ENCODE measurements at places on chromosomes 7 and 10.
A peak's percentile ranks its signal among the peaks of the same experiment; 100 is the strongest.

GRCh38 chr7:121638286-121638685 lies 234.7 kb upstream of the PTPRZ1 start:
- no peak for DNase-seq

GRCh38 chr10:75240329-75241076 lies 4.7 kb upstream of the COMTD1 start:
- no peak for DNase-seq

DNA sequence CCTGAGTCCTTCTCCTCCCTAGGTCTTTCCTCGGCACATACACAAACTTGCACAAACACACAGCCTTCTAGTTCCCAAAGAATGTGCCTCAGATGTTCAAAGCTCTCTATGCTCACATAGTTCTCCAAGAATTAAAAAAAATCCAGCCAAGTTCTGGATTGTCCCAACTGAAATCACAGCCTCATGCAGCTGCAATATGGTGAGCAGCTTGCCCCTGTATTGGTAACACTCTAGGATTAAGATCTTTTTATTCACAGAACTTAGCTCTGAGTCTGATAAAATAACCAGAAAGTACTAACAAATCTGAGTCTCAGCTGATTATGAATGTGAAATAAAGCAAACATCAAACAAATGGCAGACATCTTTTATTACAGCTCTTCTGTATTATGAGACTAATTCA lies 604.8 kb upstream of the PFKP start:
- no peak for DNase-seq

- no peak for DNase-seq
These were observed 8.3 kb upstream of the ARHGAP21 start for GRCh38 chr10:24731942-24732341.

GRCh38 chr10:131847241-131847783 lies 53.5 kb upstream of the PPP2R2D start:
- no peak for DNase-seq

DNA sequence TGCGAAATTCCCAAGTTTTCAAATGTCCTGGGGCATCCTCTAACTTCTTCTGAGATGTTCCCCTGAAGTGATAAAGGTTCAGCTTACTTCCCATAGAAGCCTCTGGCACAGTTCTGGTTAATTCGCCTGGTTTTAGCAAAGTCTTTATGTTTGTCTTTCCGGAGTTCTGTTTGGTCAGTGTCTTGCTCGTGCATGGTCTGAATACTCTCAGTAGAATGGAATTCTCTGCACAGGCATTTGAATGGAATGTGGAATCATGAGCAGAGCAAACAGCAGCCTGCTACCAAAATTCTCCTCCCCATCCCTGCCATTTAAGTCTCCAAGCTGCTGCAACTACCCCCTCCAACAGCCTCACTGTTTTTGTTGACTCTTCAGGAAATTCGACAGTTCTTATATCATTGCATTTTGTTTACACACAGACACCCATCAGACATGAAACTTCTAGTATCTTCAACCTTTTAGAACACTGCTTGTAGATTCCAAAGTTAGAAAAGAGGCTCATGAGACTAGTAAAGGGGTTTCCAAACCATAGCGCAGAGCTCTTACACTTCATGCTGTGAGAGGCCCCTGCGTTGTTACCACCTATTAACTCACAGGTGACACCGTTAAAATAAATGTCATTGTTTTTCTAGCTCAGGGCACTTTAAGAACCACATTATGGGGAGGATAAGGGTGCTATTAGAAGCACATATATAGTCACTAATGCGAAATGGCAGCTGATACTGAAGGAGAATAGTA lies 129.7 kb downstream of the PLCE1 start:
- no peak for DNase-seq

DNA sequence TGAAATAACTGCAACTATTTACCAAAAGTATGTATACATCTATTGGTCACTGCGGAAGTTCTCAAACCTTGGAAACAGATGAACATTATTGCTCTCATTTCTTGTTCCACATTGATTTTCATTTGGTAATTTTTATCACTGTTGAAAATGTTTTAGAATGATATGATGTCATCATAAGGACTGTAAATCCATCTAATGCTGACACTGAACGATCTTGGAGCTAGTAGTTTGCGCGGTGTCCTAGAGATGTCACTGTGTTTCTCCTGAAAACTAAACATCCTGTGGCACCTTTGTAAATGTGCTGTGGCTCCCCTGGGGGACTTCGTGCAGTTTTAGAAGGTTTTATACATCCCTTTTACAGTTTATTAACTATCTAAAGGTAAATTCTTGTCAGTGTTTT lies 73.5 kb downstream of the DNAJB9 start:
- no peak for DNase-seq

DNA sequence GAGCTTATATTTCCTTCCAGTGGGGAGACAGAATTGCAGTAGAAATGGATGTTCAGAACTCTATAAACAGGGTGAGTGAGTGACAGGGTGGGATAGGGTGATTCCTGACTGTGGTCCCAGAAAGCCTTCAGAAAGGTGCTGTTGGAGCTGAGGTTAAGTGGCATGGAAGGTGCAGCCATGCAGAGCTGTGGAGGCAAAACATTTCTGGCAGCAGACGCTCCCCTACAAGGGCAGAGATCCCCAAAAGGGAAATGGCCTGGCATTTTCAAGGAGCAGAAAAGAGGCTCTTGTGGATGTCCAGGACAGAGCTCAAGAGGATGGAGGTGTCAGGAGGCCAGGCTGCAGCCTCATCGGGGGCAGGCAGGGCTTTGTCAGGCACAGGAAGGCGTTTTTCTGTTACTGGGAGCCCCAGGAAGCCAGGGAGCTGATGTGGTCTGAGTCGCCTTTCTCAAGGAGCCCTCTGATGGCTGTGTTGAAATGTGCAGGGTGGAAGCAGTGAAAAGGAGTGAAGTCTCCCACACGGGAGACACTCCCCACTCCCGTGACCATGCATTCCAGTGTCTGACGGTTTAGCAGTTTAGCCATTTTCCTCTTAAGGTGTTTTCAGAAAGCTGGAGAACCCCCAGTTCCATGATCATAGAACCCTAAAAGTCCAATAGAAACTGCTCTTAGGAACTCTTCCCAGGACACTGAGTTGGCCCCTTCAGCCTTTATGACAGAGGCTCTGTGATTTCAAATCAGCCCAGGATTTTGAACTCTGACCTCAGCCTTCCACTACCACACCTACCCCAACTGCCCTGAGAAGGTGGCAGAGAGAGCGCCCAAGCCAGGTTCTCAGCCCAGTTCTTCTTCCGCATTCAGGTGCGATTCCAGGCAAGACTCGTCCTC lies 96.2 kb downstream of the C10orf105 start:
- no peak for DNase-seq

DNA sequence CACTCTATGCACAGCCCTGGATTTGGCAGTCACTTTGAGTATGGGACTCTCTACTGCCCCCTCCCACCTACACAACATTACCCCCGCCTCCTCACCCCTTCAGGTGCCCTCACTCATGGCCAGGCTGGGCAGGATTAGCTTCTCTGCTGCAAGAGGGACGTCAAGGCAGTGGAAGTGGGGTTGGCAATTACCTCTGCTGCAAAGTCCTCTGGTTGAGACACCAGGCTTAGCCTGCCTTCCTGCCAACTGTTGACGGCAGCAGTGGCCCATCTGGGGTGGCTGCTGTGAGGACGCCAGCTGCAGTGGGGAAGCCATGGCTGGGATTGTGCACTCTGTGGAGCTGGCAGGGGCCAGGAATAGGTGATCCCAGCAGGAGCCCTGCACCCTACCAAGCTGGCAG lies 26.7 kb downstream of the SVIL start:
- DNase-seq = no peak

DNA sequence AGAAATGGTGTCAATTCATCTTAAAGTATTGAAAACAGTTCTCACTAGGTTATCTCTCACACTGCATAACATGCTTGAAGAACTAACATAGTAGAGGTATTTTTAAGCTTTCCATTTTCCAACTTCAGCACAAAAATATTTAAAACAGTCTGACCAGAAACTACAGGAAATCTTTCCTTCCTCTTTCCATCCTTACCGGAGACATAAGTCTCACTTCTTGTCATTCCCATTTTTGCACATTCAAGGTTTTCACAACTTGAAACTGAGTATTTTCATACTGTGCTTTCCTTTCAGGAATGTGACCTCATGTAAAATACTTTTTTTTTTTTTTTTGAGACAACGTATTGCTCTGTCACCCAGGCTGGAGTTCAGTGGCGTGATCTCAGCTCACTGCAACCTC lies 45.2 kb downstream of the ARHGAP12 start:
- DNase-seq = no peak

GRCh38 chr10:46284286-46285229 lies 2.2 kb upstream of the ANTXRL start:
- peak; percentile 53 for DNase-seq

- no peak for DNase-seq
These were observed 113.6 kb upstream of the ZMIZ1 start for GRCh38 chr10:78955206-78955605.

DNA sequence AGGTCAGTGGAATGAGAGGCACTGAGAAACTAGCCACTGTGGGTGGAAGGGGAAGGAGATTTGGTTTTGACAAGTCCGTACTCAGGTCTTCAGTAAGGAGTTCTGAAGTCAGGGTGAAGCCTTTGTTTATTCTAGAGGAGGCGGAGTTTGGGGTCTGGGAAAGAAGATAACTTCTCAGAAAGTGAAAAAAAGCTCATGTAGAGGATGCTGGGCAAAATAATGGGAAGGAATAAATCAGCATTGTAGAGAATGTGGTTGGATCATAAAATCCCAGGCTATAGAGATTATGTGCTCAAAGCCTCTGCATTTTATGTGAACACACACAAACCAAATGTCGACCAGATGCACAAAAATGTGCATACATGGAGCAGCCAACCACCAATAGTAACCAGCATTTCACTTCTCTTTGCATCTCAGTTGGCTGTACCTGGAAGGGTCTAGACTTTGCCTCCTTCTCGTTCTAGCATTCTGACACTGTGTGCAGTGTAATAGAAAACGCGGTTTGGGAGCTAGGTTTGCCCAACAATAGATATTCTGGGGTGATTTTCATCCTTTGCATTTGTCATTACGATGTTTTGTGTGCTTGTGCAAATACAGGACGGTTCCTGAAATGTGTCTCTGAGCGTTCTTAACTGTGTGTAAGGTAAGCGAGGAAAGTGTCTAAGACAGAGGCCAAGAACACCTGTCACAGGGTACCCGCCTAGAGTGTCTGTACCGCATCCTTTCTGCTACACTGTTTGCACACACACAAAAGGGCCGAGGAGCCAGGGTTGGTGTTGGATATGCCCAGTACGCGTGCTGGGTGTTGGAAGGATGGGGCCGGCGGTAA lies 603 bp upstream of the HECW1 start:
- DNase-seq = no peak

GRCh38 chr7:47951374-47951773 lies 3.1 kb upstream of the PKD1L1 start:
- DNase-seq = no peak

- DNase-seq = no peak
These were observed 64.0 kb downstream of the CCDC3 start for GRCh38 chr10:12937527-12937926.

DNA sequence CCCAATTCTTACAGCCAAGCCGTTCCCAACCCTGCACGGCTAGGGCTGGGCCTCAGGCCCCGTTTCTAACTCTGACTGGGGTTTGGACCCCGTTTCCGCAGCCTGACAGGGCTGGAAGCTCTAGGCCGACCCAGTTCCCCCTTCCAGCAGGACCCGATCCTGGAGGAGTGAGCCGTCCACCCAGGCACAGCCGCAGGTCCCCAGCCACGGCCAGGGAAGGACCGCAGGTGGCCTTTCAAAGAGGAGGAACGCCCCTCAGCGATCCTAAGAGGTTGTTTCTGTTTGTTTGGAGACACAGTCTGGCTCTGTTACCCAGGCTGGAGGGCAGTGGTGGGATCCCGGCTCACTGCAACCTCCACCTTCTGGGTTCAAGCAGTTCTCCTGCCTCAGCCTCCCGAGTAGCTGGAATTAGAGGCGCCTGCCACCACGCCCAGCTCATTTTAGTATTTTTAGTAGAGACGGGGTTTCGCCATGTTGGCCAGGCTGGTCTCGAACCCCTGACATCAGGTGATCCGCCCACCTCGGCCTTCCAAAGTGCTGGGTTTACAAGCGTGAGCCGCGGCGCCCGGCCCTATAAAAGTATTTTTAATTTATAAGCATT lies 778 bp upstream of the GET4 start:
- no peak for DNase-seq

DNA sequence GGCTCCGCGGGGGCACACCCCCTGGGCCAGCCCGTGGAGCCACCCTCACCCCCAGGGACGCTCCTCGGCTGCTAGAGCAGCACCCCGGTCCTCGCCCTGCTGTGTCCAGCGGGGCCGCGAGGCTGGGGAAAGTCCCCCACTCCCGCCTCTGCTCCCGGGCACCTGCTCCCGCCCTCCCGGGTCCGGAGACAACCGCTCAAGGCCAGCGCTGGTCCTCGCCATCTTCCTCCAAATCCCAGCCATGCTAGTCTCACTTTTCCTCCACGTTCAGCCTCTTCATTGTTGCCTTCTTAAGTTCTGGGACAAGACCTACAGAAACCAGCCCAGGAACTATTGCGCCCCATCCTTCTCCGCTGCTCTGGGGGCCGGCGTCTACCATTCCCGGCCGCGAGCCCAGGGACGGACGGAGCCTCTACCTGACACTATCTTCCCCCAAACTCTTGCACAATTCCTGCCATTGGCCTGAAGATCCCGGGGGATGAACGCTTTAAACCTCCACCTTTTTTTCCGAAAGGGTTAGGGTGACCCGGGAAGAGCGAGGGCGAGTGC lies 4.8 kb upstream of the KCP start:
- no peak for DNase-seq

- DNase-seq = no peak
These were observed 204.0 kb upstream of the GNAI1 start for GRCh38 chr7:79930604-79931003.

- DNase-seq = no peak
These were observed 78.1 kb downstream of the HDAC9 start for GRCh38 chr7:18573410-18574234.

DNA sequence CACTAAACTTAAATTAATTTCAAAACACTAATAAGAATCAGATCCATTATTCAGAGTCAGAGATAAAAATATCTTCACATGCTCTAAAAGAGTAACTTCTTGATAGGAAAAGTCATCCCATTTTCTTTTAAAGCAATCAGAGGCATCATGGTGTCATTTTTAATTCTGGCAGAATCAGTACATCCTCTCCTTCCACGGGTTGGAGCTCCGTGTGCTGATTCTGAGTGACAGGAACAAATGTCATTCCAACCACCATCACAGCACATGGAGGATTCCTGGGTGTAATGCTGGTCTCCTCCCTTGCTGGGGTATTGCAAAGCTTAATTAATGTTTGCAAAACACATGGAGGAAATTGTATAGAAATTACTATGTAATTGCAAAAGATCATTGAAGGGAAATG lies 114.5 kb upstream of the IMMP2L start:
- DNase-seq = no peak

DNA sequence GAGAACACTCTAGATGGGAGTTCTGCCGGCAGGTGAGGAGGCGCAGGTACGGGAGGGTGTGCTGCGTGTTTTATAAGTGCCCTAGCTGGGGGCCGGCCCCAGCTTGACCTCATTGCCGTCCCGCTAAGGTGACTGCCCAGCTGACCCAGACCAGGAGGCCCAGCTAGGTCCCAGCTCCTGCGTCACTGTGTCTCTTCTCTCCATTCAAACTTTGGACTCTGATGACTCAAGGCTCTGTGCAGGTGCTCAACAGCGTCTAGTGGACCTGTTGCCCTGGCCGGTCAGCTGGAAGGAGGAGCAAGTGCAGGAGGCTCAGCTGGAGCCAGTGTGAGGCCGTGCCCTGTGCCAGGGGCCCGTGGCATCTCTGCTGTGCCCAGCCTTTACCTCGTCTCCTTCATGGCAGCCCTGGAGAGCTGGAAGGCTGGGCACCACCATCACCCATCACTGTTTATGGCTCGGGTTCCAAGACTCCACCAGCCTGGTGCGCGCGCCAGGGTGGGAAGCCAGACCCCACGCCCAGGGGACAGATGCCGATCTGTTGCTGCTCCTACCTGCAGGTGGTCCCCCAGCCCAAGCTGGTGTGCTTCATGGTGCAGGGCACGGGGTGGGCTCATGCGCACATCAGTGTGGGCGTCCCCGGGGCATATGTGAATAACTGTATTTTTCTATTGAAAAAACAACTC lies 14.6 kb downstream of the LHPP start:
- DNase-seq = no peak
